NCI-H2081 treated with DMSO at 0.1 percent for 48 hours (cell line): ENCODE measurements at places on chromosomes 12 and 14.

- DNase-seq: no peak
Observed at GRCh38 chr12:117872546-117873169, 96.1 kb downstream of the KSR2 start.

DNA sequence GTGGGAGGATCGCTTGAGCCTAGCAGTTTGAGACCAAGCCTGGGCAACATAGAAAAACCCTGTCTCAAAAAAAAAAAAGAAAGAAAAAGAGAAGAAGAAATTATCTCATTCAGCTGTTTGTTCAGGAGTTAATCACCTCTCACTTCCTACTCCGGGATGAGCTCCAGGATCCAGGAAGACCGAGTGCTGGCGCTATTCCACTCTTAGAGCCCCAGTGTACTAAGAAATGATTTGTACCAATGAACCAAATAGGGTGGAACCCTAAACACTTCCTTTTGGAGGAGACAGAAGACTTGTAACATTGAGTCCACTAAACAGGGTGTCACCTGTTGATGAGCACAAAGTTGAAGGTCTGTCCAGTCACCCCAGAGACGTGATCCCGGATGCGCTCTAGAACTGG, 3.6 kb downstream of the ALKBH2 start:
- DNase-seq: no peak

DNA sequence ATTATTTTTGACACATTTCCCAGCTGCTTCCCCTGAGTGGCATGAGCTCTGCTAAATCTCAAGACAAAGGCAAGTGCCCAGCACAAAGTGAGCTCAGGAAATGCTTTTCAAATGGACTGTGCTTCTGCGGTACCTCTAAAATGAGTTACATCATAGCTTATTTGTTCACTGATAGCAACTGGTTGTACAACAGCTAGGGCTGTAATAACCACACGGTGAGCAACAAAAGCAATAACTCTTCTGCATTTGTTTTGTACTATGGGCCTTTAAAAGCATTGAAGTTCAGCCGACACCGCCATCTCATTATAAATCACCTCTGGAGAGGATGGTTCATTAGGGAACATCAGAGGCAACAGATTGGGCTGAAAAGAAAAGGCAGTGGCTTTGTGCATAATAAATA, 475.0 kb downstream of the GLT1D1 start:
- DNase-seq: no peak

GRCh38 chr12:77907936-77908335, 77.2 kb downstream of the NAV3 start:
- DNase-seq: no peak

GRCh38 chr14:93915800-93916199, 11.3 kb upstream of the FAM181A start:
- no peak for DNase-seq

DNA sequence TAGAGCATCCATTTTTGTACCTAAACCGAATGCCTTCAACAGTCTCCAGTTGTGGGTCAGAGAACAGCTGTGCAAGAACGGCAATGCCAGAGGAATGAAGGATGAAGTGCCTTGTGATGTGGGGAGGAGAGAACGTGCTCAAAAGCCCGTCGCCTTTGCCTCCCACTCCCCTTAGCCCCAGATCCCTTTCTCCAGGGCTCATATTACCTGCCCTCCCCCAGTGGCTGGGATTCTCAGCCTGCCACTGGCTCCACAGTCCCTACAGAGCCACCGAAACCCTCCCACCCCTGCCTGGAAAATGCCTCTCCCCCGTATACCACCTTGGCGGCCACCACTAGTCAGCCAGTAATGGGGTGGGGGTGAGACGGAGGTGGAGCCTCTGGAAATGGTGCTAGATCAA, 158.5 kb downstream of the ZFP36L1 start:
- no peak for DNase-seq

GRCh38 chr12:67758119-67758518, 109.6 kb downstream of the DYRK2 start:
- DNase-seq: no peak

- DNase-seq: no peak
Observed at GRCh38 chr12:112664569-112664968, 127.0 kb upstream of the RPH3A start.

DNA sequence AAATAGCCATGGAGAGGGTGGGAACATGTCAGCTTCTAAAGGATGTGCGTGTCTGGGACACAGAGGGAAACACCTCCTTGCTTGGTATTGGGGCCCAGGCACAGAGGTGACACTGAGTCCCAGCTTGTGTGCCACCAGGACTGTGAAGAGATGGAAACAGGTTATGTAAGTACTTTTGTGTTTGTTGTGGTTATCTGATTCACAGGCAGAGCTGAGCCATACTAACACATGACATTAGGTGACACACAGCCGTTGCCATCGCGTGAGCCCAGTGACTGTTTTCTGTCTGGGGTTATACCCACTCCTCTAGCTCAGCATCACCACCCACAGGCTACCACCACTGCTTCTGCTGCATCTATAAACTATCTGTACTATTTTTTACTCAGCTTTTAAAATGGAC, 12.1 kb upstream of the FLVCR2 start:
- no peak for DNase-seq
